Upper lobe of right lung (tissue), 1 donor: ENCODE measurements at places on chromosomes 7 and 10.

DNA sequence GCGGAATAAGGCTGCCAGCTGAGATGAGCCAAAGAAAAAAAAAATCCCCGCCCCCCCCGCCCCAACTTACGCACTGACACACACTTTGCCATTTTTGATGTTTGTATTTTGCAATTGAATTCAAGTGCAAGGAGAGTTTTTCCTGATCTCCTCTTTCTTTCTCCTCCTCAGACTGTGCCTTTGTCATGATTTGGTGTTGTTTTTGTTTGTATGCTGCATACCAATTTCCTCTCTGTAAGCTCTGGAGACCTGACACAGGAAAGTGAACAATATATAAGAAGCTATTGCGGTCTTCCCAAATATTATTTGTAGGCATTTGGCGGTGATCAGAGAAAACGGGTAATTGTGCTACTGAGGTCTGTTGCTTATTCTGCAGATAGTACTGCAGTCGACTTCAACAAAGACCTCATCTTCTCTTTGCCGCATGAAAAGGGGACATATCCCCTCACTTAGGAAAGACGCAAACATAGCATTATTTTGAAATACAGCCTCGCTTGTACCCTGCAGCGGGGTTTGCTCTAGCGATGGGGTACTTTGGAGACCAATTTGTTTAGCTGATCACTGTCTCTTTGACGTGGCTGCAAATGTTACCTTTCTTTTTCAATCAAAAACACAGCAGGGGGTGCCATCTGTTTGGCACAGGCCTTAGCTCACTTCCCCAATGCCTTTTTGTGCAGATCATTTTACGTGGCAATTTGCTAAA, 206.6 kb downstream of the SKAP2 start:
- H3K4me3 ChIP-seq: no peak overlapping the region
- H3K36me3 ChIP-seq: no peaks in the 10 kb centered on the region
- no peak for DNase-seq

- H3K4me1 ChIP-seq: no peaks in the 10 kb centered on the region
- no peaks in the 10 kb centered on the region for H3K27me3 ChIP-seq
- no peak overlapping the region for H3K27ac ChIP-seq
- DNase-seq: no peak
Measured at GRCh38 chr7:21763818-21764217, 181.9 kb downstream of the CDCA7L start.

DNA sequence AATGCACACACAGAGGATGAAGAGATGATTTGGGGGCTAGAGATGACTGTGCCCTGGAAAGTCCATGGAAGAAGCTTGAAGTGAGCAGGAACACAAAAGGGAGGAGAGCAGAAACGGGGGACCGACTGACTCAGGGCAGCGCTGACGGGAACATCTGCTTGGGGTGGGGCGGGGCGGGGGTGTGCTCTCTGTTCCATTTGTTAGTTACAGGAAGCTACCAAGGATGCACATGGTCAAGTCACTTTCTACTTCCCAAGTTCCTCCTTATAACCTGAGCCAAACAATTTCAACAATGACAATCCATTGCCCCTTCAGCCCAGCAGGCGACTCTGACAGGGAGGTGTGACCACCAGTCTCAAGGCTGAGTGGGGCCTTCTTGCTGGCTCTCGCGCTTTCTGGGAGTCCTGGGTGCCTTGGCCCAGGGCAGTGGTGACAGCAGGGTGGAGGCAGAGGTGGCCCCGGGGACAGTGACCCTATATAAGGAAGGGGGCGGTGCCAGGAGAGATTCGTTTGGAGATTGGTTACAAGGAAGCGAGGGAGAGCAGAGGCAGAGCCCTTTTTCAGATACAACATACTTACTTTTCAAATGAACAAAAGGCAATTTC, 39.6 kb downstream of the CLEC2L start:
- H3K27ac ChIP-seq: no peak overlapping the region
- H3K27me3 ChIP-seq: no peaks in the 10 kb centered on the region
- H3K4me3 ChIP-seq: no peak overlapping the region
- H3K36me3 ChIP-seq: no peaks in the 10 kb centered on the region
- H3K4me1 ChIP-seq: no peaks in the 10 kb centered on the region
- peak; percentile 54 for DNase-seq

DNA sequence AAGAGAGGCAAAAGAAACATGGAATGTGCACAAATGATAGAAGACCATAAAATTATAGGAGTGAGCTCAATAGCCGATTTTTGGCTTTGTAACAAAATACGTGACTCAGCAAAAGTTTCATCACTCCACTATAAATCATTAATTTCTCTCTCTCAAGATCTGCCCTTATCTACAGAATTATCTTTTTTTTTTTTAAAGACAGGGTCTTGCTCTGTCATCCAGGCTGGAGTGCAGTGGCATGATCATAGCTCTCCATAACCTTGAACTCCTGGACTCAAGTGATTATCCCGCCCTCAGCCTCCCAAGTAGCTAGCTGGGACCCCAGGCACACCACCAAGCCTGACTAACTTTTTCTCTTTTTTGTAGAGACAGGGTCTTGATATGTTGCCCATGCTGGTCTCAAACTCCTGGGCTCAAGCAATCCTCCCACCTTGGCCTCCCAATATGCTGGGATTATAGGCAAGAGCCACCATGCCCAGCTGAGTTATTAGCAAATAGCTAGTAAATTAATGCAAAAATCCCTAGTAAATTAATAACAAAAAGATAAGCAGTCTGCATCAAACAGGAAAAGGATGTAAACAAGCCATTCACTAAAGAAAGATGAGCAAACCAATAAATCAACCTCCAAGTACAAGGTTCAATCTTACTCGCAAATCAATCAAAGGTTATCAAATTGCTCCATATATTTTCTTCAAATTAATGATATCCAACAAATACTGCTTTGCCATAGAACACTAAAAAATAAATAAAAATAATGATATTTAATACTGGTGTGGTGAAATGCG, 450.7 kb downstream of the PARD3 start:
- H3K4me3 ChIP-seq: no peak overlapping the region
- H3K36me3 ChIP-seq: no peaks in the 10 kb centered on the region
- H3K27me3 ChIP-seq: no peaks in the 10 kb centered on the region
- no peak for DNase-seq

DNA sequence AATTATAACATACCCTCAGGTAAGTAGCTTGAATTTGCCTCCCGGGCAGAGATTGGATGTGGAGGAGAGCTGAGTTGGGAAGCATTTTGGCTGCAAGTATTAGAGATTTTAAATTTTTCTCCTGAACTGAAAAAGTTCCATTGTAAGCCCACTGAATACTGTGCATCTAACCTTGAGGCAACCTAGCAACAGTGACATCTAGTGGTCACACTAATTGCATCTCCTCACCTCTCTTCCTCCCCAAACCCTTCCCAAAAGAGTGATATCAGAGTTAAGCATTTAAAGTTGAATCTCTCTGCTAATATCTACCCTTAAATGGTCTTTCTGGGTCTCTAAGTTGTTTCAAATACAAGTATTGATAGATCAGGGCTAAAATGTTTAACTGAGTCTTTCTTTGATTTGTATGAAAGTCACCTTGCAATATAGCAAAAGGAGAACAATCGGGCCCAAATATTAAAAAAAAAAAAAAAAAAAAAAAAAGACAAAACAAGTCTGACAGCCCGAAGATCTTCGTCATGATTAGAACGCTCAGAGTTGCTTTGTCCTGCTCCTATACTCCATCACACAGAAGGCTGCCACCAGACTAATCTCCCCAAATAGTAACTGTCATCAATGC, 40.4 kb upstream of the DLX5 start:
- no peaks in the 10 kb centered on the region for H3K36me3 ChIP-seq
- DNase-seq: no peak
- no peak overlapping the region for H3K4me3 ChIP-seq
- no peaks in the 10 kb centered on the region for H3K27me3 ChIP-seq

DNA sequence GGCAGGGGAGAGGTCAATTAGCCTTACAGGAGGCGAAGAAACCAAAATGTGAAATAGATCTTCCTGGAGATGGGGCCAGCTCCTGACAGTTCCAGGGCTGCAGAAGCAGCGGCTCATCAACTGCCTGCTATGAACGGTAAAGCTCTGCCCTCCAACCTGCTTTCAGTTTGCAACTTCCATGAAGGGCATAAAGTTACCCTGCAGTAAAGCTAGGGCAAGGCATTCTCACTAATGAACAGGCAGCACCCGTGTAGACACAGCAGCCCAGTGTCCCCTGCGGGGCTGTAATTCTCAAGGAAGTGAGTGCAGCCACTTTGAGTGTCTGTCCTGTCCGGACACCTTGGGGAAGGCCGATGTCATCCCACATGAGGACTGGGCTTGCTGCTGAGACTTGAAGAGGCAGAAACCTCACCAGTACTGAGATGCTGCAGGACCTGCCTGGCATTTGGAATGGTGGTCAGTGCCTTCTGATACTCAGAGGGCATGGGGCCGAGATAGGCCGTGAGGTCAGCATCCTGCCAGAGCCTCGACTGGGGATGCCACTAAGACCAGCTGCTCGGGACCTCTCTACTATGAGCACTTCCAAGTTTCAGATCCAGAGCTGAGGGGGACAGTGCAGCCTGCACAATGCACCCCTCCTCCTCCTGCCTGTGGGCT, 26.1 kb upstream of the C10orf53 start:
- no peak for DNase-seq
- peaks cover 12% of the 10 kb centered on the region for H3K27me3 ChIP-seq

- H3K4me3 ChIP-seq: no peak overlapping the region
- H3K4me1 ChIP-seq: no peaks in the 10 kb centered on the region
- H3K36me3 ChIP-seq: no peaks in the 10 kb centered on the region
- DNase-seq: no peak
- no peak overlapping the region for H3K27ac ChIP-seq
Measured at GRCh38 chr7:25098096-25099046, 26.7 kb downstream of the CYCS start.

- no peaks in the 10 kb centered on the region for H3K4me1 ChIP-seq
- H3K27ac ChIP-seq: no peak overlapping the region
- H3K36me3 ChIP-seq: no peaks in the 10 kb centered on the region
- DNase-seq: no peak
- H3K4me3 ChIP-seq: no peak overlapping the region
Measured at GRCh38 chr7:71535616-71536015, 403.7 kb downstream of the GALNT17 start.

DNA sequence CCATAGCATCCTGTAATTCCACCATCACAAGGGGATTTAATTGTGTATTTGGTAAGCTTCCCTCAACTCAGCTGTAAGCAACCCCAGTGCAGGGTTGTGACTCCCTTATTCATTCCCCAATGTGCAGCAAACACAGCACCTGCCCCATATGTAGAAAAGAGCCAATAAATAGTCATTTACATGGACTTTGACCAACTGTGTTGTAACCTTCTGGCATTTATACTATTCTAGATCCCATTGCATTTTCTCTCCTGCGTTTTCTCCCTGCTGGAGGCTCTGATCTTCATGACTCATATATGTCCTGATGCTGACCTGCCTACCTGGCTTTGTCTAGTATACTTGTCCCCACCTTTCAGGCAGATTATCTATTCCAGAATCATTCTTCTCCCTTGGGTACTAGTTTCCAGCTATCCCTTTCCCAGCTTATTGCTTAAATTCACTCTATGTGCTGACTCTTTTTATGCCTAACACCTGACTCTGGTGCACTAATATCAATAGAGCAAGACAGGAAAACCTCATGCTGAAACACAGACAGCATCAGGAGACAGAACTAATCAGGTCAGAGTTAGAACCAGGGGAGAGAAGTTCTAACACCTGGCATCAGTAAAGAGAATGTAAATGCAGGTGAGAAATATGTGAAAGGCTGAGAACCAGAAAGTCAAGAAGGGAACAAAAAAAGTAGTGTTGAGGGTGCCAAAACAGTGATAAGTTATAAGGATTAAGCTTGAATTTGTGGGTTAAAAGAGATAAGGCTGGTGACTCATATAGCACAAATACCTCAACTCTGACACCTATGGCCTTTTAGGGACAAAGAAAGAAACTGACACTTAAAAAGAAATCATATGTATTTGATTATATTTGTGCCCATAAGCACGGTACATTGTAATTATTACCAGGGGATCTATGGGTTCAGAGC, 402.7 kb downstream of the IPMK start:
- no peak overlapping the region for H3K4me3 ChIP-seq
- H3K4me1 ChIP-seq: no peaks in the 10 kb centered on the region
- H3K27me3 ChIP-seq: no peaks in the 10 kb centered on the region

- H3K27ac ChIP-seq: peak overlapping the region; percentile 43
- no peaks in the 10 kb centered on the region for H3K36me3 ChIP-seq
- no peak for DNase-seq
- peaks cover 13% of the 10 kb centered on the region for H3K4me1 ChIP-seq
Measured at GRCh38 chr10:33899578-33900531, 565.4 kb upstream of the NRP1 start.

GRCh38 chr7:32525839-32526238, 30.6 kb downstream of the AVL9 start:
- no peaks in the 10 kb centered on the region for H3K27me3 ChIP-seq
- no peak overlapping the region for H3K27ac ChIP-seq
- H3K4me1 ChIP-seq: no peaks in the 10 kb centered on the region
- DNase-seq: no peak
- H3K36me3 ChIP-seq: no peaks in the 10 kb centered on the region

DNA sequence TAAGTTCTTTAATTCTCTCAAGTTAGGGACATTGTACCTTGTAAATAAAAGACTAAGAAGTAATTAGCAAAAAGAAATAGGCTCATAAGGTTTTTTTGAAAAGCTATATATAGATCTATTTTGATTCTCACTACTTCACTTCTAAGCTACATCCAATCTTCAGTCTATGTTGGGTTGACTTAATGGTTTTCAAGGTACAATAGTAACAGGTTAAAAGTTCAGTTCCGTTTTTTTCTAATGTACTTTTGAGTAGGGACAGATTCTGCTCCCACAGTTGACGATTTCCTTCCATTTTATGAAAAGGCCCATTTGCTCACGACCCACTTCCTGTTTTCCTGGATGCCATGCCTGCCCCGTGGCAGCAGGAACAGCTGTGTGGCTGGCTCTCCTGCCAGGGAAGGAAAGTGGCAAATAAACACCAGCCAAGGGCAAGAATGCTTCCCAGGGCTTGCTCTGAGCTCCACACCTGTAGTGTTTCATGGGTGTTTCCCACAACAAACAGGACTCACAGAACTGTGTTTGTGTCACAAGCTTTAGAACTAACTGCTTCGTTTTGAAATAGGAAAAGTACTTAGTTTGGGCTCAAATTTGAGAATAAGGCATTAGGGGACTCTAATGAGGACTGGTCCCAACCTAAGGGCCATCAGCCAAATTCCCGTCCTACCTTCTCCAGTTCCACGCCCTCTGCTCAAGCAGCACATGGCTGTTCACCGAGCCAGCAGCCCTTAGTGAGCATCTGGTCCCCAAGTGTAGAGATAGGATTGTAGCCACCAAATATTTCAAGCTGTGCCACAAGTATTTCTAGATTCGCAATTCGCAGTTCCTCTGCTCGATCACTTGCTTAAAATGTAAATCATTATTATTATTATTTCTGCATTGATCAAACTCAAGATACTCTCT, 240.7 kb downstream of the COBL start:
- DNase-seq: no peak
- H3K36me3 ChIP-seq: no peaks in the 10 kb centered on the region
- no peak overlapping the region for H3K4me3 ChIP-seq
- no peaks in the 10 kb centered on the region for H3K27me3 ChIP-seq
- H3K4me1 ChIP-seq: no peaks in the 10 kb centered on the region
